ENCODE measurements at places on chromosomes 7 and 10. TPM values are rescaled to one million over a fixed set of nuclear protein-coding genes. Genes with fewer than 3 reads are reported as not detected.

- peak; percentile 99 for DNase-seq
These were observed 259.7 kb upstream of the FERD3L start for GRCh38 chr7:19404912-19405329.

- DNase-seq, result no peak
These were observed 192.3 kb upstream of the STK17A start for GRCh38 chr7:43390576-43390975.

LIPJ gene
- total RNA-seq, result not detected

OR2A1 gene
- not detected for total RNA-seq

DNA sequence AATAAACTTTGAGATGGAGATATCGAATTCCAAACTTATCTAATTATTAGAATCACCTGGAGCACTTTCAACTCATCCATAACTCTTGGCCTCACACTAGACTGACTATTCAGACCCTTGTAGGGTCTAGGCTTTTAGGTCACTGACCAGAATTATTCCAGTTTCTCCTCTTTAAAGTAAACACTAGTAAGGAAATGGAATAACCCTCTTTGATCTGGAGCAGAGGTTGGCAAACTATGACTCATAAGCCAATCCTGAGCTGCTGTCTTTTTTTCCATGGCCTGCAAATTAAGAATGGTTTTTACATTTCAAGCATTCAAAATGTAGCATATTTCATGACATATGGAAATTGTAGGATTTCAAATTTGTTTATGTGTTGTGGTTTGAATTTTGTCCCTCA lies 1601.9 kb downstream of the REEP3 start:
- DNase-seq, result no peak

DNA sequence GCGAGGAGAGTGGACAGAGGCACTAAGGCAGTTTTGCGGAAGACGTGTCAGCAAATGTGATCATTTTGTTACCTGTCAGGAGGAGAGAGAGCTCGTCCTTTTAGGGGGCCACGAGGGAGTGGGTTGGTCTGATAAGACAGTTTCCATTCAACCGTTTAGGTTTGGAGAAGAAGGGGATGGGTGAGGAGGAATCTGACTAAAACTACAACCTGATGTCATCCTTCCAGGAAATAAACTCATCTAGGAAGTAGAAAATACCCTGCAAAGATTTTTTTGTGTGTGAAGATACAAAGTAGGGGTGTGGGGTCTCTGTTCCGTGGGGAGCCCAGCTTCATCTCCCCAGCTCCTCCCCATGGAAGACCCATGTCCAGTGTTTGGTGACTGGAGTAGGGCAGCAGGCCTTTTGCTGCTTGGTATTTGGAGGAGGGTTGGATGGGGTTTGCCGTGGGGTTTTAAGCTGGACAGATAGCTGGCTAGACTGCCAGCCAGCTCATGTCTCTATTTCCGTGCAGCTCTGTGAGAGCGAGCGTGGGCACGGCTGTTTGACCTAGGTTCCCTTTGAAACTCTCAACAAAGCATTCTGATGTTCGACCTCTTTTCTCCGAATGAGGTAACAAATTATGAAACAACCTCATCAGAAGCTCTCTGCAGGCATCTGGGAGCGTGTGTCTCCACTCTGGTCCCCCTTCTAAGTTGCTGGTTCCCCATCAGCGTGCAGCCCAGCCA lies 136.0 kb upstream of the TCF7L2 start:
- no peak for DNase-seq
